ENCODE measurements at places on chromosomes 13 and 19.
A peak's percentile ranks its signal among the peaks of the same experiment; 100 is the strongest.

GRCh38 chr19:36527873-36528193 lies 238 bp downstream of the ZNF260 start:
- no peak for DNase-seq

- DNase-seq = no peak
Measured at GRCh38 chr19:41923045-41923788, 5.0 kb downstream of the ERFL start.

DNA sequence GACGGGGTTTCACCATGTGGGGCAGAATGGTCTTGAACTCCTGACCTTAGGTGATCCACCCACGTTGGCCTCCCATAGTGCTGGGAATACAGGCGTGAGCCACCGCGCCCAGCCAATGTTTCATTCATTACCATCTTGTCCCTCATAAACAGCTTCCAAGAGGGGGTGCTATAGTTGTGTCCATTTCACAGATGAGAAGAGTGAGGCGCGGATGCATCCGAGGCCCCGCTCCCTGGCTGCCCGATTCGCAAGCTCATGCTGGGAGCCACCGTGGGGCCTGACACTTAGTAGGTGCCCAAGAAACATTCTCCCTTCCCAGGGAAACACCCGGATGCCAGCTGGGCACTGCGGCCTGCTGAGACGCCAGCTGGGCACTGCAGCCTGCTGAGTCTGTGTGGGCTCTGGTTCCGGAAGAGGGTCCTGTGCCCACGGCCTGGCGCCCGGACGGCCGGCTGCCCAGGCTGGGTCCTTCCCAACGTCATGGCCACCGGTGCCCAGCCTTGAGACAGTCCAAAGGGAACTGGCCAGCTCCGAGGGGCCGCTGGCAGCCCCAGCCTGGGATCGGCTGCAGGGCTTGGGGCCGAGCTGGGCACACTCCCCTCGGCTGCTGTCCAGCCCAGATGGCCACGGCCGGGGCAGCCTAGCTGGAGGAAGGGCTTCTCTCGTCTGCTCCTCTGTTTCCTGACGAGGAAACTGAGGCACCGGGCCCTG lies 54.7 kb downstream of the NFIC start:
- DNase-seq = no peak

DNA sequence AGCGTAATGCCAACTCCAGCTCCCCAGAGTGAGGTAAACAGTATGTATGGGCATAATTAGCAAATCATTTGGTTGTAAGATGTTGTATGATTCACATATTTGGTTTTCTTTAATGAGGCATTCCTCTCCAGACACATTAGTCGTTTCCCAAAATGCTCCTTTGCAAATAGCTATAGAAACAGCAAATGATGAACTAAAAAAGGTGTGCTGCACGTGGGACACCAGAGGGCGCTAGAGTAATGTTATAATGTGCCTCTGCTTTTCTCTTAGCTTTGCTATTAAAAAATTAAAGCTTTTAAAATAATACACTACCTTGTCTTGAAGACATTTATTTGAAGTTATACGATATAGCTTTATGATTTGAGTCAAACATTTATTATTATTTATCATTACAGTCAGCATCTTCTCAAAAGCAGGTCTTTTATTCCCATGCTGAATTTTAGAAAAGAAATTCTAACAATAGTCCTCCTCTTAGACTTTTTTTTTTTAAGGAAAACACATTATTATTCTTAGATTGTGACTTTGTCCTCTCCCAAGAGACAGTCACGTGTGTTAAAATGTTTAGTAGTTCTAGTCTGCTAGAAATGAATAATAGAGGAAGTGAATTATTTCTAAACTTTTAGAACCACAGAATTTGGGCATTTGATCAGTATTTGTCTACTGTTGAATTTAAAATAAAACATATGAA lies 121.6 kb upstream of the FRY start:
- peak; percentile 14 for DNase-seq

DNA sequence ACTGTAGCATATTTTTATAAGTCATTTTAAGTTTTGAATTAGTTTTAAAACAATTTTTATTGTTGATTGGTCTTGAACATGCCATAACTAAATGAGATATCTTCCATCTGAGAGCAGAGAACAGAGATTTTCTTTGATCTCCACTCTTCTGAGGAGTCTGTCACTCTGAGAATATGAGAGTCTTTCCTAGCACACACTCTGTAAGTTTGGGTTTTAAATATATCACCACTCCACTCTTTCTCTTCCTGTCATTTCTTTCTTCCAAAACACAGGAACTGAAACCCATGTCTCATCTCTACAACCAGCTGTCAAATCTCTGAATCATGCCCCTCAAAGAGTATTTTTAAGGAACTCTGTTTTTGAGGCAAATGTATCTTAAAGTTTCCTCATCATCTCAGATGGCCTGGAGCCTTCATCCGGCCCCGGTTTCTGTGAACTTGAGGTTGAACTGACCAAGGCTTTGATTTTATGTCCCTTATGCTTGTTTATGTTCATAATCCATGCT lies 698.2 kb upstream of the SGCG start:
- DNase-seq = no peak

- no peak for DNase-seq
Measured at GRCh38 chr13:113800576-113800926, 41.5 kb downstream of the TMEM255B start.

Measured in NCI-H2029 (cell line).